ENCODE measurements at places on chromosomes 4 and X.

GRCh38 chr4:152935143-152935542 lies 980 bp upstream of the FHDC1 start:
- no peak for DNase-seq

DNA sequence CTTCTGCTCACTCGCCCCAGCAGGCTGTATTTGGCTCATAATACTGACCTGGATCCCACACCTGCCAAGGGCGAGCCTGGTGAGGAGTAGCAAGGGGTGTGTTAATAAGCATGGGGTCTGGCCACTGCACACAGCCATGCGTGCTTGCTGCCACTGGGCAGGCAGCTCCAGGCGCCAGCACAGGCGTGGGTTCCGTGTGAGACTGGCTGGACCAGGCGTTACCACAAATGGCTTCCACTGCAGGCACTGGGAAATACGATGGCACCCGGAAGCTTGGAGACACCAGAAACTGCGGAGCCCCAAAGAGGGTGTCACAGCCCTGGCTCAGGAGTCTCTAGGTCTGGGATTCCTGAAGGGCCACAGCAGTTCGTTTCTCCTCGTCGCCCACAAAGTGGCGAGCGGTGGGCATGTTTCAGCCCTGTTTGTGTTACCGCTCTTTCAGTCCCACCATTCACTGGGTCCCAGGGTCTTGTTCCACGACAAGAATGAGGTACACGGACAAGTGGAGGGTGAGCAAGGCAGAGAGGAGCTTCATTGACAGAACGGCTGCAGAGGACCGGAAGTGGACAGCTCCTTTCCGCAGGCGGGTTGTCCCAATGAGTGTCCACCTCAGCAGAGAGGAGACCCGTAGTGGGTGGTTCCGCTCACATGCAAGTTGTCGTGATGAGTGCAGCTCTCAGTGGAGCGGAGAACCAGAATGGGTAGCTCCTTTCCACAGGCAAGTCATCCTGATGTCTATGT lies 428.9 kb downstream of the EPHA5 start:
- DNase-seq: no peak

DNA sequence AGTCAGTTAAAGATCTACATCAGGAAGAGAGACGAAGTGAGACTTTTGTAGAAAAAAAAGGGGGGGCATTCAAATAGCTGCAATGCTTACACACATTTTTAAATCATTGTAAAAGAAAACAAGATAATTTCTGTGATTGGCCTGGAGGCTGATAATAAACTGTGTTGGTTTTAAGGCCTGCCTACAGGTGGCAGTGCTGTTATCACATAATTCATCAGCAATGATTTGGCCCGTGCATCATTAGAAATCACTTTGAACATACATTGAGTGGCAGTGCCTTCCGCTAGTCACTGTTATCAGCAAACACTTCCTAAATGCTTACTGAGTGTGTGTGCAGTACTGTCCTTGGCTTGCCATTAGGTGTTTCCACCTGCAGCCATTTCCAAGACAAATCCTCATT lies 831.9 kb downstream of the TRIML1 start:
- DNase-seq: peak; percentile 23

- DNase-seq: peak; percentile 91
Observed at GRCh38 chr4:98652996-98653395, 5.4 kb downstream of the TSPAN5 start.

DNA sequence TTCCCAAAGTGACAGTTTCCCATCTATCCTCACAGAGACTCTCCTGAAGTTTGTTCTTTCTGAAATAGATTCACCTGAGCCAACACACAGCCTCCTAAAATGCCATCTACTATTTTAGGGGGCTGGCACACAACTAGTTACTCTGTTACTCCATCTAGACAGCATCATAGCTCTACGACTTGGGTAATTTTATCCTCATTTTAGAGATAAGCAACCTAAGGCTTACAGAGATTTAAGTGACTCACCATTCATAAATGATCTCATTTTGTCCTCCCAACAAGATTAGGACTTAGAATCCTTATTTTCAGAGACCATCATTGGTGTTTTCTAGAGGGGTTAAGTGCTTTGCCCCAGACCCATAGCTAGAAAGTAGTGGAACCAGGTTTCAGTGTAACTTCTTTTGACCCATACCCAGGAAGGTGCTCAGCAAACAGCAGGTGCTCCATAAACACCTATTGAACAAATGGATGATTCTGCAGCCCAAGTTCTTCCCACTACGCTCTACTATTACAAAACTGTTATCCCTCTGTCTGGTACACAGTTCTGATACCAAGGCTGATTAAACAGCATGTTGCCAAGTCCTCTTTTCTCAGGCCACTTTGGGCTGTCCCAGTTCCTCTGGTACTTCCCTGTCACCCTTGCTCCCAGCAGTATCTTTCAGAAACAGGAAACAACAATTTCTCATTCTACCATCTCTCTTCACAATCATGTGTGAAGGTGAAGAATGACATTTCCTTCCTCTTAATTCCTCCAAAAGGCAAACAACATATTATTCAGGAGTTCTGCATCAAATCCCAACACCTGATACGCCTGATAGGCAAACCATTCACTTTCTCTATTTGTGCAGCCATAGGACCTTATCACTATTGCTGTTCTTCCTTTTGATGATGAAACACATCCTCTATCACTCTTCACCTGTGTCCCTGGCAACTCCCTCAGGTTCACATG lies 304.7 kb upstream of the TAPT1 start:
- no peak for DNase-seq

GRCh38 chrX:9494771-9495170 lies 29.9 kb downstream of the TBL1X start:
- DNase-seq: peak; percentile 36

- no peak for DNase-seq
Observed at GRCh38 chr4:55256787-55257186, 89.3 kb upstream of the SRD5A3 start.

GRCh38 chr4:47471591-47471990 lies 8.1 kb upstream of the COMMD8 start:
- DNase-seq: no peak

GRCh38 chrX:1529328-1529727 lies 7.7 kb downstream of the P2RY8 start:
- DNase-seq: no peak

Measured in fibroblast of upper back skin (primary cell).